ENCODE measurements at places on chromosomes 7 and 10.

GRCh38 chr10:117496616-117497028, 45.9 kb upstream of the EMX2 start:
- DNase-seq: peak; percentile 89

- DNase-seq: peak; percentile 63
Observed at GRCh38 chr7:105399043-105399725, 10.5 kb upstream of the SRPK2 start.

DNA sequence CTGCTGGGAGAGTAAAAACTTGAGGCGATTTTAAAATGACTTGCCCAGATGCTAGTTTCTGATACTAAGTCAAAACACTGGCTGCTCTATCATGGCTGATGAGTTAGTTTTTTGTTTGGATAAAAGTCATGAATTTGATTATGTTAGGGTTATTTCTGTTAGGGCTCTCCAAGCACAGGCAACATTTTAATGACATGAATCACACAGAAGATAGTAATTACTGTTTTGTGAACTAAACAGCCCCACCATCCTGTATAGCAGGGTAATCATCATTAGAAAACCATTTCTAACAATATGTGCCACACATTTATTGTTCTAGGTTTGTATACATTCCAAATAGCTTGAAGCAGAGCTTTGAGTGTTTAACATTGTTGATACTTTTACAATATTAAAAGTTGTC, 750.3 kb downstream of the ANKRD7 start:
- DNase-seq: no peak

- DNase-seq: no peak
Observed at GRCh38 chr10:821322-821721, 110.2 kb downstream of the LARP4B start.

DNA sequence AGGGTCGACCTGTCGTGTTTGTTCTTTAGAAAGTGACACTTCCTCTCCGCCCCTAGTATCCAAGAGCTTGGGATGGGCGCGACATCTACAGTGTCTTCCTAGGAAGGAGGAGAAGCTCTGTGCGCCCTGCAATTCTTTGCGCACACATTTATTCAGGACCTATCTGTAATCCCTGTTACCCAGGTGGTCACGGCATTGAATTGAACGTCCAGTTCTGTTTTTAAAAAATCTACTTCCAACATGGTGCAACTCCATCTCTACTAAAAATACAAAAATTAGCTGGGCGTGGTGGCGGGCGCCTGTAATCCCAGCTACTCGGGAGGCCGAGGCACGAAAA, 606 bp upstream of the LAMB1 start:
- no peak for DNase-seq

DNA sequence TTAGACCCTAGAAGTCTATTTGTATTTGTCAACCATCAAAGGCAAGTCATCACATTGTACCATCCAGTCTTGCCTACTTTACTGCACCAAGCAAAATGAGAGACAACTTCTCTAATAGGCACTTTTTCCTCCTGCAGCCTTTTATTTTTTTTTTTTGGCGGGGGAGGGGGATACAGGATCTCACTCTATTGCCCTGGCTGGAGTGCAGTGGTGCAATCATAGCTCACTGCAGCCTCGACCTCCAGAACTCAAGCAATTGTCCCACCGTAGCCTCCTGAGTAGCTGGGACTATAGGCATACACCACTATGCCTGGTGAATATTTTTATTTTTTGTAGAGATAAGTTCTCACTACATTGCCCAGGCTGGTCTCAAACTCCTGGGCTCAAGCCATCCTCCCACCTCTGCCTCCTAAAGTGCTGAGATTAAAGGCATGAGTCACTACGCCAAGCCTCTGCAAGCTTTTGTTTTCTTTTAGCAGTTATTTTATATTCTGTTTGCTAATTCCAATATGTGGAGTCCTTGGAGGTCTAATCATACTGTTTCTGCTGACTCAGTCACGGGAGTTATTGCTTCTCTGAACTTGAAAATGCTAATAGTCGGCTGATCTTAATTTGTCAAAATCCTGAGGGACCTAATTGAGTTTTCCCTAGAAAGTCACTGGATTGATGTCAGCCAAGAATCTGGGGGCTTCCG, 14.2 kb downstream of the KPNA7 start:
- DNase-seq: no peak

DNA sequence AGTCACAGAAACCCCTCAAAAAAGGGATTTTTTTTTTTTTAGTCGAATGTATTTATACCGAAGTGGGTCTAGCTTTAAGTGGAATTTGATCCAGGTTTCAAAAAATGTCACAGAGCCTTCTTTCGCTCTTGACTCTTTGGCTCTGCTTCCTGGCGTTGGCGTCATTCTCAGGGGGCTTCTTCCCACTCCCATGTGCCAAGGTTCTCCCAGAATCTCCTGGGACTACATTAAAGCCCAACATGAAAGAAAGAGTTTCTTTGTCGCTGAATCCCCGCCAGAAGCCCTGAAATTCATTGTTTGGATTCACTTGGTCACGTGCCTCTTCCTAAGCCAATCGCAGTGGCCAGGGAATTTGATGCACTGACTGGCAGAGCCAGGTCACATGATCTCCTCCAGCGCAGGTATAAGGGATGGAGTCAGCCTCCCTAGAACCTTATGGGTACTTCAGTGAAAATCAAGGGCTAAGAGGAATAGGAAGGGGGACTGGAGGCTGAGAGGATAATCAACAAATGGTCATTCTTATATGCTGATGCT, 101.2 kb downstream of the RPS24 start:
- DNase-seq: no peak

- no peak for DNase-seq
Observed at GRCh38 chr7:137820677-137821420, 25.9 kb downstream of the DGKI start.
